CD8-positive, alpha-beta memory T cell (primary cell): ENCODE measurements at places on chromosomes 5 and 9.

DNA sequence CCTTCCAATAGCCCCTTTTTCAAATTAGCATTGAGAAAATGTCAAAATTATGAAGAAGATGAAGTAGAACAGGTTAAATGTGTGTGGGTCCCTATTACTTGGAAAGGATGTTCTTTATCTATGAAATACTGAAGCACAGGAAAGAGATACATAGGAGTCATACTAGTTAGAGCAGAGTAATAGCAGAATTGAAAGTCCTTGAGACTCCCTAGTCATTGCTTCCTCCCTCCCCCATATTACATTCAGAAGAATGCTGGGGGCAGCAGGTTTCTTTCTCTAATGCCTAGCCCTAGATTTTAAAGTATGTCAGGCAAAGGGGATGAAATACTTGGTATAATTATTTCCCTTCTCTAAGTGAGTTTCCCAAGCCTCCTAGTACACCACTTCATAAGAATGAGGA lies 4.4 kb downstream of the ZCCHC9 start:
- no peak for DNase-seq

GRCh38 chr9:18437315-18438201 lies 36.4 kb upstream of the ADAMTSL1 start:
- DNase-seq = no peak

DNA sequence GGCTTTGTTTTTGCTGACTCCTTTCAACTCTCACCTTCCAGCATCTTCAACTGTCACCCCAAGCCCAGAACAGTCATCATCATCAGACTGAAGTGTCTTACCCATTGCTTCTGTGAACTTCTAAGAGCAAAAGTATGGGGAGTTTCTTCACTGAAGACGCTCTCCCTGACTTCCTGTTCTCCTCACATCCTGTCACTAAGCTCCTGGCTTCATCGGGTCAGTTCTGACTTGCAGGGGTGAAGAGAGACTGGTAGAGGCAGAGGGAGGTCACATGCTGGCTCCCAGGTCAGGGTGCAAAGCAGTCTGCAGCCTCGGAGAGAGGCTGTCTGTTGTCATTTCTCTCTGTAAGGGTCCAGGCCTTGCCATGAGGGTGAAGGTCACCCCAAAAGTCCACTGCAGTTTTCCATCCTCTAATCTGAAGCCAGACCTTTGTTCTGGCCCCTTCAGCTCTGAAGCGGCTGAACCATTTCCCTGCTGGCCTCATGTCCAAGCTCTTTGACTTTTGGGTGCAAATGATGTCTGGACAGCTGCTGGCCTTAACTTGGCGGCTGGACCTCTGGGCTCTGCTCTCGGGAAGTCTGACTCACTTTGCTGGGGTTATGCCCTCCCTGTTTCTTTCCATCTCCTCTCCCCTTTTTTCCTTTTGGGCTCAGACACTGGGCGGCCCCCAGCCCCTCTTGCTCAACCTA lies 305.0 kb downstream of the RAB3C start:
- DNase-seq = no peak

DNA sequence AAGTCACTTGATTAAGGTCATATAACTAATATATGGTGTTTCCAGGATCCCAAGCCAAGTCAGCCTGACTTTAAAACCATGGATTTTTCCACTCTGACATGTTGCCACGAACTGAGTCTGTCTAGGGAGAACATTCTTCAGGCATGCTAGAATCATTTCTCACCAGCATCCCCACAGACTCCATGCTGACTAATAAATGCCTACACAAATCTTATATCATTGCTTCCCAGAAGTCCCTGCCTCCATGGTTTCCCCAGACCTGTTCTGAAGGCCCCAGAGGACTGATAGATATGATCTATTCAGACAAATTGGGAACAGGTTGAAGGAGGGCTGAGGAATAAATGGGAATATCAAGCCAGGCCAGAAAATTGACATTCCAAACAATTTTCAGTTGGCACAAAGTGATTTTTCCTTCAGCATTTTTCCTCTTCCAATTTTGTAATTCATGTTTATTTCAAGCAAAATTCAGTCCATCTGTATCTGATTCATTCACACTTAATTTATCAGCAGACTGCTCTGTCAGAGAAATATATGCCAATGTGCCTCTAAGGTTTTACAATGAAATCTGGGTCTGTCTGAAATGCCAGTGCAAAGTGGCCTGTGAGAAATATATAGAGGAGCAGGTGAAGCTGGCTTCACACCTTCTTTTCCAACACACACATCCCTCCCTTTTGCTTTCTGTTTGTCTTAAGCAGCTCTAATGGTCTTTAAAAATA lies 413.6 kb upstream of the TNC start:
- no peak for DNase-seq

GRCh38 chr9:88476491-88477271 lies 58.3 kb upstream of the NXNL2 start:
- DNase-seq = no peak

GRCh38 chr5:10982626-10983025 lies 221.6 kb upstream of the DAP start:
- no peak for DNase-seq
